NCI-H510A treated with DMSO at 0.1 percent for 48 hours (cell line): ENCODE measurements at places on chromosomes 3 and 15.
A peak's percentile ranks its signal among the peaks of the same experiment; 100 is the strongest.

DNA sequence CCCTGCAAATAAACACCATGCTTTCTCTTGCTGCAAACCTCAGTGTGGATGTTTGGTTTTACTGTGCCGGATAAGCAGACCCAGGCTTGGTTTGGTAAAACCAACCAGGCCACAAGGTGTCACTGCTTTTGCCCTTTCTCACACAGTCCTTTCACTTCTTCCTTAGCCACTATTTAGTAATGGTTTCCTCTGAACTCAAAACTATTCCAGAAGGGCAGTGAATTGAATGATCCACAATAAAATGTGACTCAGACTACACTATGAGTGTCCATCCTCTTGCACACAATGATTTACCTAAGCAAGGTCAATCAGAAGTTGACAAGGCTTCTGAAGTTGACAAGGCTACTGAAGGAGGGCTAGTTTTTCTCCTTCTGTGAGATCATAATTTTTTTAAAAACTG lies 552.4 kb upstream of the CCDC54 start:
- no peak for DNase-seq

DNA sequence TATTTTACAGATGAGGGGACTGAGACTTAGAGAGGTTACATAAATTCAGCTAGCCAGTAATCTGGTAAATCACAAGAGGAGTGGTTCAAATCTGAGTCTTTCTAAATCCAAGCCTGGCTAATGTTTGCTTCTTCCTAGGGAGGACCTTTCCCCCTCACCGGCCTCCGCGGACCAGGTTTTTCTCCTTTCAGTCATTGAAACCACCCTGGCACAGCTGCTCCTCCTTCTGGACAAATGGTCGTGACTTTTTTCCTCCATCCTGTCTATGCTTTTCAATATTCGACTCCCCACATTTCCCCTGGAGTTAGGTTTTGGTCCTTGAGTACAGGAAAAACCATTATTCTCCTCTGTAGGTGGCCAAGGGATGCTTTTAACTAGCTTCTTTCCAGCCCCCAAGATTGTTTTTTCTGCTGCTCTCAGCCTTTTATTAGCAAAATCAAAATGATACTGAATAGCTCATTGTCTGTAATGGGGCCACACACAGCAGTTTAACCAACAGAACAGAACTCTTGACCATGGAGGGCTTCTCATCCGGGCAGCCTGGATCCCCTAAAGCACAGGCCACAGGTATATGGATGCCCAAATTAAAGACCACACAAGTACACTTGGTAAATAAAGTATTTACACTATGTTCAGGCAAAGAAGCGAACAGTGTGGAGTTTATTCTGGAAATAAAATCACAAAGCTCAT lies 85.9 kb upstream of the KLHL25 start:
- no peak for DNase-seq

DNA sequence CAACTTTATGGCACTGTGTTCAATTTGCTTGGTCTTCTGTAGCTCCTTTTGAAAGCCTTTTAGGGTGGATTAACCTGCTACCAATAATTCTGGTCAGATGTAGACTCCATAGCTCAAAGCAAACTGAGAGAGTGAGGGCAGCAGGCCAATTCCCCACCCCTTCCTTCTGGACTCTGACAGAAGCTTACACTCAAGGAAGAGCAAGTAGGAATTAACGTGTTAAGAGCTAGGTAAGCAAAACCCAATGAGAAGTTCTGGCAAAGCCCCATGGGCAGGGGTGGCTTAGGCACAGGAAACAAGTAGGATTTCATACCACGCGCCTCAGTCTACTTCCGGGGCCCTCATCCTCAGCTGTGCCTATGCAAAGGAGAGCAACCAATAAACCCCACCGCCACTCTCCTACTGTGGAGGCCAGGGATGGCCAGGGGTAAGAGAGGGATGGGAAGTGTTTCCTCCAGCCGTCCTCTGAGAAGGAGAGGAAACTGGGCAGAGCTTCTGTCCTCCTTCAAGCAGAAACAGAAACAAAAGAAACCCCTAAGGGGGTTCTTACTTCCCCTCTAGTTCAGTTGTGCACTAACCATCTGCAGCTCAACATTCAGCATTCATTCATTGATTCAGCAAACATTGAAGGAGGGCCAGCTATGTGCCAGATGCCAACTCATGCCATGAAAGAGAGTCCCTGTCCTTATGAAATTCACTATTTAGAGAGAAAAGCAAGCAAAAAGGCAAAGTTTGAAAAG lies 12.6 kb downstream of the CCR5 start:
- no peak for DNase-seq

- DNase-seq: peak; percentile 45
These were observed 63.8 kb upstream of the ACP3 start for GRCh38 chr3:132253262-132253878.

DNA sequence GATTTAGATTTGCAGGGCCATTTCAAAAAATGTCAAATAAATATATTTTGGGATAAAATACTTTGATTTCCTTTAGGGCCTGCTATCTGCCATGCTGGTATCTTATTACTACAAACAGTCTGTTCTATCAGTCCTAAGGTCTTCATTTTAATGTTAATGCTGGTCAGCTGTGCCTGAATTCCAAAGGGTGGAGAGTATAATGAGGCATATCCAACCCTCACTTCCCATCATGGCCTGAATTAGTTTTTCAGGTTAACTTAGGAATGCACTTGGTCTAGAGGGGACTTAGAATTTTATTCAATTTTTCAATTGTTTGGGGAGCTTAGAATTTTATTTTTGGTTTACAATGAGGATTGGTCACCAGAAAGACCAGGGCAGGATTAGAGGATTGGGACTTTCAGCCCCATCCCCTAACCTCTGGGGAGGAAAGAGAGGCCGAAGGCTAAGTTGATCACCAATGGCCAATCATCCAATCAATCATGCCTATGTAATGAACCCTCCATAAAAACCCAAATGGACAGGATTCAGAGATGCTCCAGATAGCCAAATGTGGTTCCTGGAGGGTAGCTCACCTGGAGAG lies 17.8 kb upstream of the CP start:
- no peak for DNase-seq

DNA sequence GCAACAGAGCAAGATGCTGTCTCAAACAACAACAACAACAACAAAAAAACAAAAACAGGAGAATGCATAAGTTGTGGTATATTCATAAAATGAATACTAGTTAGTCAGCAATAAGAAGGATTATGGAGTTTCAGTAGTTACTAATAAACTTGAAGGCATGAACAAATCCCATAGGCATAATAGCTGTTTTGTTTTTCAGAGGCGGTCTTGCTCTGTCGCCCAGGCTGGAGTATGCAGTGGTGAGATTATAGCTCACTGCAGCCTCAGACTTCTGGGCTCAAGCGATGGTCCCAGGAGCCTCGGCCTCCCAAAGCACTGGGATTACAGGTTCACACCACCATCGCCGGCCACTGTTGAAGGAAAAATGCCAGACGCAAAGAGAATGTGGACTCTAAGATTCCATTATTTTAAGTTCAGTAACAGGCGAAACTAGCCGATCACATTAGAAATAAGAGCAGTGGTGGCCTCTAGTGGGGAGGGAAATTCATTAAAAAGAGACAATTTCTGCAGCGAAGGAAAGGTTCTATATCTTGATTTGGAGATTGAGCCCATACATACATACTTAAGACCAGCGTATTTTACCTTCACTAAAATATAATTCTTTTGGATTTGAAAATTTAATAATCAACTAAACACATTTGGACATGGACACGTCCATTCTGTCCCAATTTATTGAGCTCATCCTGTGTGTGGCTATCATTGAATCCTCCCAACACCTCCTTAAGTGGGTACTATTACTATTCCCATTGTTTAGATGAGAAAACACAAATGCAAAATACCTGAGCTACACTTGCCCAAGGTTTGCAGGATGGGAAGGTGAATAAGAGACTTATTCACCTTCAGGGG lies 27.4 kb upstream of the HDAC11 start:
- DNase-seq: peak; percentile 36

- no peak for DNase-seq
These were observed 190.5 kb downstream of the GREM1 start for GRCh38 chr15:32908135-32908801.

- no peak for DNase-seq
These were observed 185.1 kb downstream of the EFHB start for GRCh38 chr3:19748782-19749447.

DNA sequence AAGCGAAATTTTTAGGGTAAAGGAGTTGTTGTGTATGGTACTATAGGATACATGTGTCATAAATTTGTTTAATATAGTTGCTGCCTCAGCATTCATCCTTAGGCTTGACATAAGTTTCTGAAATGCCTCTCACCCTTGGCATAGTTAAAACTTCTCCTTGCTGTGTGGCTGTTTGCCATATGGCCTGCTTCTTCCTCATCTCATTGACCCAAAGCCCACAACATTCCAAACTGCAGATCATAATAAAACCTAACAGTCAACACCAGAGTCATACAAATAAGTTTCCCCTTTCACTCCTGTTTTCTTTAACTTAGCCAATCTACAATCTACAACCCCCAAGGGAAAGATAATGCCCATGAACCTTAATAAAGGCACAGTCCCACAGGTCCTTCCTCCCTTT lies 136.6 kb downstream of the TMCC1 start:
- DNase-seq: no peak

- no peak for DNase-seq
These were observed 322.1 kb downstream of the WDR72 start for GRCh38 chr15:53437366-53437765.

- DNase-seq: no peak
These were observed 149.1 kb downstream of the TJP1 start for GRCh38 chr15:29672923-29673809.

- DNase-seq: no peak
These were observed 12.9 kb upstream of the MGA start for GRCh38 chr15:41647262-41647661.

DNA sequence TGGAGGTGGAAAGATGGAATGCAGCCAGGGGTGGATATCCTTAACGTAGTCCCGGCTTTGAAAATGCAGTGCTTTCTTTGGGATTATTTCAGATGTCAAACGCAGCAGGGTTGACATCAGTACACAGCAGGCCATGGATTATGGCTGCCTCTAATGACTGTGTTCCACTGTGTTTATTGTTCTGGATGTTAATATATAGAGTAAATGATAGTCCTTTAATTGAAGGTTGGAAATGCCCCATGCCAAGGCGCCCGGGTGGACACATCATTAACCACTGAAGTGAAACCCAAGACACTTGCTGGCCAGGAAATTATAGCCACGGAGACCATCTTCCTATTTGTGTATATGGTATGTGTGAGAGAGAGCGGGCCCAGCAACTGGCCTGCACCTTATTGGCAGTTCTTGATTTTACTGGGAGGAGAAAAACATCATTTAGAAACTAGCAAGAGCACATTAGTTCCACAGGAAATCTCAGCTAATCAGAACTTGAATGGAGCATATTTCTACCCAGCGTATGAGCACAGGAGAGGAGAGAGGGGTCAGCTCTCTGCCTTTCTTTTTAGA lies 254.9 kb upstream of the RASGRP1 start:
- no peak for DNase-seq

DNA sequence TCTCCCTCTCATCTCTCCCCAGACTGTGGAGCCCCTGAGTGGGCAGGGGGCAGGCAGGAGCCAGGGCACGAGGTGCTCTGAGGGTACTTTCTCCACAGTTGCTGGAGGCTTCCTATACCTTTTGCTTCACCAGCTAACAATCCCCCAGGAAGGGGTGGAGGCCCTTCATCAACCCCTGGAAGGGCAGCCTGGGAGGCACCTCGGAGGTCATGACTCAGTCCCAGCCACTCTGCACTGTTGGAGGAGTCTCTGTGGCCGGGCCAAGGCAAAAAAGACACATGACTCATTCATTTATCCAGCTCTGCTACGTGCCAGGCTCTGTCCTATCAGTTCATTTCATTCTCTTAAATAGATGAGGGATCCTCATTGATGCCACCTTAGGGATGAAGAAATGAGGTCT lies 15.6 kb upstream of the KY start:
- DNase-seq: no peak

- DNase-seq: no peak
These were observed 338.6 kb downstream of the FOXP1 start for GRCh38 chr3:71244826-71245488.

DNA sequence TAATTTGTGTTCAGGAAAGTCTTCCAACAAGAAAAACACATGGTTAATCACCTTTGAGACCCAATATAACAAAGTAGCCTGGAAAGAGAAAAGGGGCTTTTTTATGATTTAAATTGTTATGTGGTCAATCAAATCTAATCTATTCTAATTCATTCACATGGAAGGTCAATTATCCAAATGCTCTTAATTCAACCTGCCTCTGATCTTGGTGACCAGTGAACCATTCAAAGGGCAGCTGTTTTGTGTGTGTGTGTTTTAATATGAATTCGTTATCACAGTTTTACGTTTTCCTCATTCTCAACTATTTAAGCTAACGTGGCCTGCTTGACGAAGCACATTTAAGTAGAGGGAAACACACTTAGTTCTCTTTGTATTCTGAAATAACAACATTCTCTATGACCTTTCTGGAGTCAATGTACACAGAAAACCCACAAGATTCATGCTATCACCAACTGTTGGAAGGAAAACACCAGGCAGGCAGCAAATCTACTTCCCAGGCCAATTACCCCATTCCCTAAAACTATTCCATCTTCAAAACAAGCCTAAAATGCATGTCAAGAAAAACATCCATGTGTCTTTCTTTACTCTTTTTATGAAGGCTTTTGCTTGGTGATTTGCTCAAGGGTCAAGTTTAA lies 195.4 kb downstream of the SUCLG2 start:
- no peak for DNase-seq

- no peak for DNase-seq
These were observed 130.7 kb downstream of the ALCAM start for GRCh38 chr3:105497386-105497785.

DNA sequence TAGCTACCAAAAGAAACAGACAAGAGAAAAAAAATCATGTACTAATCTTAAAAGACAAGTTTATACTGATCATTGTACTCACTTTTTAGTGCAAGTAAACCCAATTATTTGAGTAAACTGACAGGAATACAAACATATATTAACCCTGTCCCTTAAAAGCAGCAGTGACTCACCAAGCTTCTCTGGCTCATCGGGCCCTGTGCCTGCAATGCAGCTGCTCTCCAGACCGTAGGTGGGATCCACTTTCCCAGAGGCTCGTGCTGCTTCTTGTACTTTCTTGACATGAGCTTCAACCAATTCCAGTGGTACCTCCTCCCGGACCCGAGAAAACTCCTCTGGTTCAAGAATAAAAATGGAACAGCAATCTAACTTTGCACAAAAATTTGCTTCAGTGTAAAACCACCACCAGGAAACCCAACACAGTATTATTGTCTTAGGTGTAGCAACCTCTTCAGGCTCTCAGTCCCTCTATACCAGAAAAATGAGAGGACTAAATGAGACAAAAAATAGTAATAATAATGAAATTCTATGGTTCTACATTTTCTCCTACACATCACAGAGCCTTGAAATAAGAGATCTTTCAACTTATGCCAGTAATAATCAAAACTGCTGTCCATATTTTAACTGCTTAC lies 82.6 kb upstream of the CSPG5 start:
- DNase-seq: no peak

DNA sequence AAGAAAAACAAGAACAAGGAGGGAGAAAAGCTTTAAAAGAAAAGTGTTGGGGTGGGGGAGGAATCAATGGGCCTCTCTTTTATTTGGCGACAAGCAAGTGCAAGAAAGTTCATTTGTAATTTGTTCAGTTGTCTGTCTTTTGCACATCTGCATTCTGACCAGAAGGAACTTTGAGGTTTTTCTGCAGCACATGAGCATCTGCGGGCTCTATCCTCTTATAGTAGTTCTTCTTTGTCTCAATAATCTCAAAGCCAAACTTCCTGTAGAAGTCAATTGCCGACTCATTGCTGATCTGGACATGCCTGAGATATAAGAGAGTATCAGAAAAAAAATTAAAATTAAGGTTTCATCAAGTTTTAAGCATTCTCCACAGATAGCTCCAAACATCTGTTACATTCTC lies 24.4 kb downstream of the NAA50 start:
- no peak for DNase-seq

GRCh38 chr3:76203578-76203977 lies 418.2 kb upstream of the ZNF717 start:
- DNase-seq: no peak
